Midbrain (tissue), 1 donor: ENCODE measurements at places on chromosomes 12 and 14.

DNA sequence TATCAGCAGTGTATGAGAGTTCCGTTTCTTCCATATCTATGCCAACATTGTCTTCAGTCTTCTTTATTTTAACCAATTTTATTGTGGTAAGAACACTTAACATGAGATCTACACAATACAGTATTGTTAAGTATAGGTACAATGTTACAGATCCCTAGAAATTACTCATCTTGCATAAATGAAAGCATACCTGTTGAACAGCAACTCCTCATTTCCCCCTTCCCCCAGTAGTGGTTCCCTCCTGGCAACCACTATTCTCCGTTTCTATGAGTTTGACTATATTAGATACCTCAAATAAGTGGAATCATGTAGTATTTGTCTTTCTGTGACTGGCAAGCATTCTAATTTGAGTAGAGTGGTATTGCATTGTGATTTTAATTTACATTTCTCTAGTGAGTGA, 150.5 kb downstream of the CRADD start:
- no peak for DNase-seq

GRCh38 chr12:99386907-99387306, 260.6 kb upstream of the GARIN6 start:
- DNase-seq, result no peak

GRCh38 chr12:103933237-103933636, 3.0 kb downstream of the HSP90B1 start:
- DNase-seq, result no peak

GRCh38 chr14:104879983-104880565, 15.0 kb downstream of the CEP170B start:
- DNase-seq, result no peak

DNA sequence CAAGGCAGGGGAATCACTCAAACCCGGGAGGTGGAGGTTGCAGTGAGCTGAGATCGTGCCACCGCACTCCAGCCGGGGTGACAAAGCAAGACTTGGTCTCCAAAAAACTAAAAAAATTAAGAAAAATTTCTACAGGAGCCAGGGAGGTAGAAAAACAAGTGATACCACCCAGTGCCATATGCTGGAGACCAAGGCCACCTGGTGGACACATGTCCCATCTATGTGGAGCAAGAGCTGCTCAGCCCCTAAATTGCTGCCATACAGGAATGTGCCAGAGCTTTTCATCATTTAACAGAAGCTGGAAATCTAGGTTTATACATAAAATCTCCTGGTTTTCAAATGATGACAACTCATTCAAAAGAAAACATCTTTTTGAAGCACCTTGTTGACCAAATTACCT, 61.4 kb upstream of the ELK3 start:
- no peak for DNase-seq

GRCh38 chr12:14952299-14952921, 9.0 kb downstream of the ARHGDIB start:
- DNase-seq, result peak; percentile 30

- DNase-seq, result no peak
Observed at GRCh38 chr14:104942586-104942985, 17.9 kb downstream of the PLD4 start.

- no peak for DNase-seq
Observed at GRCh38 chr14:86141966-86142365, 612.0 kb downstream of the FLRT2 start.

GRCh38 chr12:130872179-130873096, 572 bp downstream of the RAN start:
- DNase-seq, result peak; percentile 26

DNA sequence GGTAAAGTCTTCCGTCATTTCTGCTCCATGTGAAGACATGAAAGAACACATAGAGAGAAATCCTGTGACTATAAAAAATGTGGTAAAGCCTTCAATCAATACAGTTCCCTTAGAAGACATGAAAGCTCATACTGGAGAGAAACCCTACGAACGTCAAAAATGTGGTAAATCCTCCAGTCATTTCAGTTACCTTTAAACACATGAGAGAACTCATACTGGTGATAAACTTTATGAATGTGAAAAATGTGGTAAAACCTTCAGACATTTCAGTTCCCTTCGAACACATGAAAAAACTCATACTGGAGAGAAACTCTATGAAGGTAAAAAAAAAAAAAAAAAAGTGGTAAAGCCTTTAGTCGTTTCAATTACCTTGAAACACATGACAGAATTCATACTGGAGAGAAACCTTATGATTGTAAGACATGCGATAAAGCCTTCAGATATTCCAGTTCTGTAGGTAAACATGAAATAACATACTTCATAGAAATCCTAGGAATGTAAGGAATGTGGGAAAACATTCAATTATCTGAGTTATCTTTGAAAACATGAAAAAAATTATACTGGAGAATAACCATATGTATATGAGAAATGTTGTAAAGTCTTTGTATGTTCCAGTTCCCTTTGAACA, 60.4 kb downstream of the MAP4K5 start:
- no peak for DNase-seq

- no peak for DNase-seq
Observed at GRCh38 chr14:24037658-24038037, 14.2 kb upstream of the CARMIL3 start.

DNA sequence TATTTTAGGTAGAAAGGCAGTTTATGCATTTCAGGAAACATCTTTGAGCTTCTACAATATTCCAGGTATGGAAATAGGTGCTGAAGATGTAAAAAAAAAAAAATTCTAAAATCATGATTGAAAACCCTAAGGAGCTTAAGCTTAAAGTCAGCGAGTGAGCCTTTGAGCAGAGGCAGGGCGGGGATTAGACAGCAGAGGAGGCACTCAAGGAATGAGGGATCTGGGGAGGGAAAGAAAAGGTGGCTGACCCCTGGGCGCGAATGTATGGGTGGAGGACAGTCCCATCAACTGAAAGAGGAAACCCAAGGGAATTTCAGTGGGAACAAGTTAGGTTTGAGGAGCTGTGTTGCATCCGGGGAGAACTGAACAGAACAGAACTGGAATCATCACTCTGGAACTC, 6.4 kb upstream of the PTMS start:
- DNase-seq, result no peak

- no peak for DNase-seq
Observed at GRCh38 chr12:65632131-65632855, 192.0 kb upstream of the HMGA2 start.

GRCh38 chr14:64692986-64693809, 11.0 kb upstream of the PLEKHG3 start:
- peak; percentile 26 for DNase-seq

DNA sequence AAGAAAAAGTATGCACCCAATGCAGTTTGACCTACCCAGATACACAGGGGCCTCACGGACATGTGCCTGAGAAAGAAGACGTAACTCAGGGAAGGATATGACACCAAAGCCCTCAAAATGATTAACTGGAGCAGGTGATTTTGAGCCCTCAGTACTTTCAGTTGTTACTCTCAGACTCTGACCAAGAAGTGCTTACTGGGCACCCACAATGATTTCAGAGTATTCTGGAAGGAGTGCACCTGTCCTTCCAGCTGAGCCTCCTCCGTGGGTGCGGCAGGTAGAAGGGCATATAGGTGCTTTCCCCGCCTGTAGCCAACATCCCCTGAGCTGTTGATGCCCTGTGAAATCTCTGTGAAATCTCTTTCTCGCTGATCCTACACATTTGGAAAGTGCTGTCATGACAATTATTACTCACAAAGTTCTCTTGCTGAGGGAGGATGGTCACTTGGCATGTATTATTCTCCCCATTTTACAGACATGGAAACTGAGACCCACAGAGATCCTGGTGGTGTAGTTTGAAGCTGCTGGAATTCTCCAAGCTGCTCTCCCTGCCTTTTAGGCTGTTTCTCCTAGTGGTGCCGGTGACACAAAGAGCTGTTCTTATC, 154.3 kb upstream of the CCND2 start:
- no peak for DNase-seq

- peak; percentile 73 for DNase-seq
Observed at GRCh38 chr12:63949902-63950301, 105.4 kb downstream of the SRGAP1 start.

- DNase-seq, result no peak
Observed at GRCh38 chr14:96038558-96038919, 623 bp upstream of the C14orf132 start.

GRCh38 chr12:123094349-123095077, 56.4 kb downstream of the PITPNM2 start:
- DNase-seq, result no peak

- DNase-seq, result no peak
Observed at GRCh38 chr12:129937426-129937825, 33.6 kb upstream of the TMEM132D start.

DNA sequence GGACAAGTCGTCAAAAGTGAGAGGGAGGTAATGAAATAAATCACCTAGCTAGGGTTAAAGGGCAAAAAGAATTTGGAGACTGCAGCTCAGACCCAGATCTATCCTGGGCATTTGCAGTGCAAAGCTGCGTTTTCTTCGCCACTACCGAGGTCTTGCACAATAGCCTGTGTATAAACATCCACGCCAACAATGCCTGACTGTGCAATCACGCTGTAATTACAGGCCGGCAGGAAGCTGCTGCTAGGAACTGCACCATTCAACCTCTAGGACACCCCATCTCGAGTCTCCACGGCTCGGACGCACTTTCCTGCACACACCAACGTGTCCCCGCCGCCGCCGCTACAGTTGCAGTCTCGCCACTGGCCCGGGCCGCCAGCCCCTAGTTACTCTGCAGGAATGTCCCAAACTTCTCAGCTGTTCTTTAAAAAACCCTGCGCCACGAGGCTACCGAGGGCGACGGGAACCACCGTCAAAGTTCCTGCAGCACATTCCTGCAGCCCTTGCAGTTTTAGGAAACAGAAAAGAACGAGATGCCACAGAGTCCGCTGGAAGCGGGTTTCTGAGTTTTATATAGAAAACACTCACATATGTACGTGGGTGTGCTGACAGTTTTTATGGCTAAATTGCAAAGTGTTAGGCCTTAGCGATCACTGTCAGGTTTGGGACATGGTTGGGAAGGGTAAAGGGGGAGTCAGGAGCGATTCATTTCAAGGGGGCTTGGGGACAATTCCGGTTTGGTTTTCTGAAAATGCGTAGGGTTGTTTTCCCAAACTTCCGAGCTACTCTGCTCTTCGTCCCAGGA, 65.6 kb upstream of the PTGR2 start:
- peak; percentile 63 for DNase-seq

DNA sequence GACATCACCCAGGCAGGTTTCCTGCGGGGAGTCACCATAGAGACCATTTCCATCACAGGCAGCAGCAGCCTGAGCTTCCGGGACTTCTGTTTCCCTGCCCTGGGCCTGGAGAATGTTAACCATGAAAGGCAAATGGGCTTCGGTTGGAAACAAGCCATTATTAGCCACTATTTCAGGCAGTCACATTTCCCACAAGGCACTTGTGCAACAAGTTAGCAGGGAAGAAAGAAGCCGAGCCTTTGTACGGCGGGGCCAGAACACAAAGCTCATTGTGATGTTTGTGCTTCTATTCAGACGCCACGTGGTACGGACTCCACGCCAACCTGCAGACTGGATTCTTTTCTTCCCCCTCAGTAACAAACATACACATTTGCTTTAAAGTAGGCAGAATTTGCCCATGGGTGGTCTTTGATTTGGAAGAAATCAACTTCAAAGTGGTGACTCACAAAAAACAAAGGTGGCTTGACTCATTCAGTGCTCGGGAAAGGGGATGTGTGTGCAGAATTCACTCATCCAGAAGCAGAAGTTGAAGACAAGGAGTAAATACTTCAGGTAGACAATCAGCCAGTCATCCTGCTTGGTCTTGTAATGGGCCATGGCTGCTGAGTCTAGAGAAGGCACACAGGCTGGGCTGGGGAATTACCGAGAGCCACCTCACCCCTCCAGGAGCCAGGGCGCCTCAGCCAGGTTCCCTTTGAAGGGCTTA, 154.2 kb upstream of the PRMT8 start:
- peak; percentile 83 for DNase-seq

- DNase-seq, result no peak
Observed at GRCh38 chr14:78107166-78107565, 63.0 kb upstream of the NRXN3 start.
